Epithelial cell of proximal tubule (primary cell): ENCODE measurements at places on chromosomes 1 and 21. TPM values are rescaled to one million over a fixed set of nuclear protein-coding genes. Genes with fewer than 3 reads are reported as not detected.

DNA sequence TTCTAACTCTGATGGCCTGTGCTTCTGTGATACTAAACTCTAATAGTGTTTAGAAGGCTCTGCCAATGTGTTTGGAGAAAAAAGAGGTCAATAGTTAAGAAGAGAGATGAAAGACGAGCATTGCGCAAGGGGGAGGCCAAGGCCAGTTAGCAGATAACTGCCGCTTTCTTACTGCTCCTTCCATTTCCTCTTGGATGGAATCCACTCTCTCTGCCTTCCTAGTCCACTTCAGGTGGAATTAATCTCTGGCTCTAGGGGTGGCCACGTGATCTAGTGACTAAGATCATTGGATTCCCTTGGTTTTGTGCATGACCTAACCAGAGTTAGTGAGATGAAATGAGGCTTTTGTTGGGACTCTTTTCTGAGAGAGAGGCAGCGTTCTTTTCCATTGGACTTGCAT is 148.3 kb downstream of the ACTL8 start:
- DNase-seq: peak; percentile 32

VCAM1 gene
- 14.0 and 49.2 TPM in 2 replicates for total RNA-seq

DNA sequence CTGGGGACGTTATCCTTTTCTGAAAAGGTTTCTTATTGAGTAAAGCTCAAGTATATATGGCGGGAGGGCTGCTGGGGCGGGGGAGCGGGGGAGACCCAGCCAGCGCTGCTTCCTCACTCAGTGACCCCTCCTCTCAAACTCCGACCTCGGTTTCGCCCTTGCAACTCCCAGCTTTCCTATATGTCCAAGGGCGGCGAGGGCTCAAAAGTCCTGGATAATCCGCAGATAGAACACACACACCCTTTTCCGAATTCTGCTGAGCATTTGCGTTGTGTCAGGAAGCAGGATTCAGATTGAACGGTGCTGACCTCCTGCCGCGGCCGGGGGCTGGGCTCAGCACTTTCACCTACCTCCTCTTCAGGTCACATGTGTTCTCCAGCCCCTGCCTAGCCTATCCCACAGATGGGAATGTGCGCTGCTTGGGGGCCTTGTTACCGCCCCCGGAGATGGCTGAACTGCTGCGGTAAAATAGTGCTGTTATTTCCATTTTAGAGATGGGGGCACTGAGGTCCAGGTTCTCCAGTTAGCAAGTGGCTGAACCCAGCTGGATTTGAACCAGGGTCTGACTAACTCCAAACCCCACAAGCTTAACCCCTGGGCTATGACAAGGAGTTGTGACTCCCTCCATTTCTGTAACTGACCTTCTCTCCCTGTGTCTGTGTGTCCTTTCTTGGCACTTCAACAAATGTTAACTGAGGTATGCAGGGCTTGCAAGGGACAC is 795 bp upstream of the AHDC1 start:
- no peak for DNase-seq

SLC5A9 gene
- total RNA-seq: not detected in 2 replicates

SELENBP1 gene
- 2.7 and 5.9 TPM in 2 replicates for total RNA-seq
